Articular chondrocyte of knee joint (primary cell): ENCODE measurements at places on chromosomes 1 and 21. TPM values are rescaled to one million over a fixed set of nuclear protein-coding genes. Genes with fewer than 3 reads are reported as not detected.

OR2L8 gene
- not detected in 2 replicates for total RNA-seq

GPR25 gene
- total RNA-seq, result not detected in 2 replicates

RAB3B gene
- 7.2 and 7.9 TPM in 2 replicates for total RNA-seq

ORC1 gene
- total RNA-seq, result 2.4 and 3.7 TPM in 2 replicates

LORICRIN gene
- not detected in 2 replicates for total RNA-seq

ZNF670 gene
- 5.2 and 6.6 TPM in 2 replicates for total RNA-seq

CRNN gene
- total RNA-seq, result not detected in 2 replicates

AJAP1 gene
- total RNA-seq, result not detected in 2 replicates

PROK1 gene
- not detected in 2 replicates for total RNA-seq

TFF1 gene
- 0.65 TPM in 1 of 2 replicates, not detected in the other for total RNA-seq

MYOG gene
- not detected in 2 replicates for total RNA-seq

HSD3B2 gene
- not detected in 2 replicates for total RNA-seq

SLAMF7 gene
- not detected in 2 replicates for total RNA-seq

NTPCR gene
- total RNA-seq, result 23.9 and 29.1 TPM in 2 replicates

OLFML3 gene
- 86.6 and 104 TPM in 2 replicates for total RNA-seq

AMPD1 gene
- total RNA-seq, result not detected in 2 replicates
